ENCODE measurements at places on chromosomes 5 and 9.
A peak's percentile ranks its signal among the peaks of the same experiment; 100 is the strongest.

GRCh38 chr5:124034963-124035362 lies 523.0 kb downstream of the CSNK1G3 start:
- no peaks in the 10 kb centered on the region for H3K27me3 ChIP-seq
- no peak overlapping the region for H3K27ac ChIP-seq
- no peak overlapping the region for H3K4me3 ChIP-seq

- H3K4me1 ChIP-seq, result peaks cover 13% of the 10 kb centered on the region
These were observed 11.6 kb downstream of the UBLCP1 start for GRCh38 chr5:159274676-159275075.

DNA sequence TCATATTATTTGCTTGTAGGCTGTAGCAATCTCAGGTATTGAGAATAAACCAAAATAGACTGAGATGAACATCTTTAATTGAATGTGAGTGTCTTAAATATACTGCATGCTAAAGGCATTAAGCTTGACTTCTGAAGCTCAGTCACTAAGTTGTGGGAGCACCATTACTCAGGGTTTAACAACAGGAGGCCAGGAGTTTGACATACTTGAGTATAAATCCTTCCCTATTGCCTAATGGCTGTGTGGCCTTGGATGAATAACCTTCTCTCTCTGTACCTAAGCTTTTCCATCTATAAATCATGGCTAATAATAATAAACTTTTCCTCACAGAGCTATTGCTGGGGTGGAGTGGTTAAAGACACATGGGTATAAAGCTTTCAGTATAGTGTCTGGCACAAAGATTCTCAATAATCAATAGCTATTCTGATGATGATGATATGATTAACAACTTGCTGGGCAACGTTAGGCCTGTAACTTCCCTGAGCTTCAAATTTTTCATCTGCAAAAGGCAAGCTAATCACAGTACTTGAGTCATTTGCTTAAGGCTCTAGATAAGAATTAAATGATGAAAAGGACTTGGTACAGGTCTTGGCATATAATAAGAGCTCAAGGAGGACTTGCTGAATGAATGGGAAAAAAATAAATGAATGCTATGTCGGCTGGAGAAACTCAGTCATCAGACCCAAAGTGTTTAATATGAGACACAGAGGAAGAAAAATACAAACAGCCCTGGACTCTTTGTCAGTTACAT lies 174.0 kb upstream of the IL12B start:
- H3K27ac ChIP-seq, result no peak overlapping the region
- H3K36me3 ChIP-seq, result no peaks in the 10 kb centered on the region
- no peaks in the 10 kb centered on the region for H3K4me1 ChIP-seq
- peaks cover 14% of the 10 kb centered on the region for H3K27me3 ChIP-seq
- DNase-seq, result no peak
- no peak overlapping the region for H3K4me3 ChIP-seq

DNA sequence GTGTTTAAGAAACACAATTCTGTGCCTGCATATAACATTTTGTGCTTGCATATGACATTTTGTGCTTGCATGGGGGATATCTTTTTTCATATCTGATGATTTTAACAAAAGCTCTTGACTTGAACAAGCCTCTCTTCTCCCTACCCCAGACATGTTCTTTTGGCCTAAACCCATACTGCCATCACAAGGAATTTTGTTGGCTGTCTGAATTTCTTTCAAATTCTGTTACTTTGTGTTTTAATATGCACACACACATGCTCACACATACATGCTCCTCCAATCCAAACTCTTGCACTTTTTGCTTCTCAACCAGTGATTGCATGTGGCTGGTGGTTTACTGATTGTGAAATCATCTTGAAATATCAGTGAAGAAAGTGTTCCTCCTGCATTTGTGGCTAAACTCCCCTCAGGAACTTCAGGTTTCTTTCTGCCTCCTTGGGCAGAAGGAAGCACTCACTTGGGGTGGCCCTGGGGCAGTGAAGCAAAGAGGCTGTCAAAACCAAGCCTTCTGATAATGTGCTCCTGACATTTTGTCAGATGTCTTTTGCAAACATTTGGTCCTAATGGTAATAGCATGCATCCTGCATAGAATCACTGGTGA lies 377.2 kb upstream of the KLF4 start:
- DNase-seq, result no peak
- H3K36me3 ChIP-seq, result no peaks in the 10 kb centered on the region
- H3K4me1 ChIP-seq, result no peaks in the 10 kb centered on the region
- no peak overlapping the region for H3K27ac ChIP-seq

DNA sequence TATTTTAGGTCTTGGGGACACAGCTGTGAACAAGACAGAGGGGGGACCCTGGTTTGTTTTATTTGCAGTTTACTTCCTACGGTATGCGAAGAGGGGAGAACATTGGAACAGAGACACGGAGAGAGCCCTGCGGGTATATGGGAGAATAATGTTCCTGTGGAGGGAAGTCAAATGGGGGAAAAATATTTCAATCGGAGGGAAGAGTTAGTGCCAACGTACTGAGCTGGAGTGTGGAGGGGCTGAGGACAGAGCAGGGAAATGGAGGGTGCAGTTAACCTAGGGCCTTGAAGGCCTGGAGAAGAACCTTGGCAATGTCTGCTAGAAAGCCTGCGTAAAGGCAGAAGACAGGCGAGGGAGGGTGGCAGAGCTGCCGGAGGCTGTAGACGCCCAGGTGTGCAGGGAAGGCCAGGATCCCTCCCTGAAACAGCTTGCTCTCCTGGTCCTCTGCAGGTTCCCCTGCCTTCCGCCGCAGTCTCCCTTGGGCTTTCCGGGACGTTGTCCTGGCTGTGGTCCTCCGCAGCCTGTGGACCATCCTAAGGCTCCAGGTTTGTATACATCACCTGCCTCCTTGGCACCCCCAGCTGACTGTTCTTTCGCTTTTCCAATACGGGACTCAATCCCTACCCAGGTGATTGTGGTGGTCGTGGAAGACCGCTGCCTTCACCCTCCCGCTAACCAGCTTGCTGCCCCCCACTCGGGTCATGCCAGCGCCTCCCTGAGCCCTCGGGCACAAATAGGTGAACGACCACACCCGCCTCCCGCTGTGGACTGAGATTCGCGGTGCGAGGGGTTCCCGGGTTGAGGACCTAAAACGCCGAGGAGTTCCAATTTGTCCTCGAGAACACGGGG lies 1.9 kb upstream of the RACK1 start:
- peaks cover 51% of the 10 kb centered on the region for H3K36me3 ChIP-seq
- H3K4me3 ChIP-seq, result peak overlapping the region; percentile 89
- peaks cover 59% of the 10 kb centered on the region for H3K4me1 ChIP-seq
- H3K27ac ChIP-seq, result peak overlapping the region; percentile 95
- no peak for DNase-seq

DNA sequence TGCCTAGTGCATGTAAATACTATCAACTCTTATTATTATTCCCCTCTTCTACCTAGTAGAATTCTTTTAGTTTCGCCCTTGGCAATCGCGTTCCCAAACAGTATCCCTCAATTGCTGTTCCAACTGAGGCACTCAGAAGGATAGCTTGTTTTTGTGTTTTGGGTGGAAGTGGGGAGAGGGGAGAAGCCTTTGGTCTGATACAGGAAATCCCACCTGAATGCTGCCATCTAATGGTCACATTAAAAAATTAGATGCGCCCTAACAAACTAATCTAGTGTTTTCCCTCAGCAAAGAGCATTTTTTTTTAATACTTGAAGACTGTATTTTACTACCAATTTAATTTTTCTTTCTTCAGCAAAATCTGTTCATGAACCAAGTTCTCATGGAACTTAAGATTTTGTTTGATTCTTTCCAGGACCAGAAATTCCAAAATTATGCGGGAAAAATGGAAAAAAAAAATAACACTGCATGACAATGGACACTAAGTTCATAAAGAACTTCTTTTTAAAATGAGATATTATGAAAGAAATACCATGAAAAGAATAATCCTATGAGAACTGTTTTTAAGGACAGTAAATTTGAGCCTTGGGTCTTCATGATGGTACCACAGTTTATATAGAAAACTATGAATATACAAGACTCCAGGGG lies 22.2 kb upstream of the GLDC start:
- H3K4me1 ChIP-seq, result no peaks in the 10 kb centered on the region
- H3K4me3 ChIP-seq, result no peak overlapping the region
- DNase-seq, result no peak
- no peak overlapping the region for H3K27ac ChIP-seq
- no peaks in the 10 kb centered on the region for H3K27me3 ChIP-seq

DNA sequence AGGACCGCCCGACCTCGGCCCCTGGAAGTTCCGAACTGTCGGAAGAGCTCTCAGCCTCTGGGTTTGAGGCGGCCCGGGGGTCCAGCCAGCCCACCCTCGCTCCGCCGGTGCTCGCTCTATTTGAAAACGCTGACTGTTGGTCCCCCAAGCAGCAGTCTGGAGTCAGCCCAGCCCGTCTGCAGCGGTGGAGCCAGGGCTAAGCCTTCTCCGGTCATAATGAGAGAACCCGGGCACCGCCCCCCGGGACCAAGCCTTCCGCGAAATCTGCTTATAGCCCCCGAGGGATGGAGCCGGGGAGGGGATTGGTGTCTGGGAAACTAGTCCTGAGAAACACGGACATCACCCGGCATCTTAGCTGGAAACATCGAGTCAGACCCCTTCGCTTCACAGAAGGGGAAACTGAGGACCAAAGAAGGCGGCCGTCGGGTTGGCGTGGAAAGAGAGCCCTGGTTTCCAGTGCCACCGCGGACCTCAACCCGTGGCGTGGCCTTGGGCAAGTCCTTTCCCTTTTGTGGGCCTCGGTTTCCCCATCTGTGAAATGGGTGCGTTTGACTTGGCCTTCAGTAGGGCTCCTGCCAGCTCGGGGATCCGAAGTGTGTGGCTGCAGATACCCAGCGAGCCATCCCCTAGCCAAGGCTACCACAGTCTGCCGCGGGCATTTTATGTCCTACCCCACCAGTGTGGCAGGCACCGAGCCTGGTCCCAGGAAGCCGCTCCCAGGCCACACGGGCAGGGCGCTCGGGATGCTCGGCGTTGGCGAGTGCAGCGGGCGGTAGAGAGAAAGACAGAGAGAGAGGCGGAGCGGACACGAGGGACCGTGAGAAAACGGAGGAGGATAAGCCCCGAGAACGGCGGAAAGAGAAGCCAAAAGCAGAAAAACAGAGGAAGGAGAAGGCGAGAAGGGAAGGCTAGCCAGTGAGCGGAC lies 857 bp downstream of the ADAM19 start:
- peaks cover 56% of the 10 kb centered on the region for H3K4me1 ChIP-seq
- peak overlapping the region; percentile 99 for H3K4me3 ChIP-seq
- peaks cover 50% of the 10 kb centered on the region for H3K36me3 ChIP-seq

GRCh38 chr9:128321879-128322403 lies 306 bp downstream of the TRUB2 start:
- H3K27me3 ChIP-seq, result no peaks in the 10 kb centered on the region
- no peak for DNase-seq
- peak overlapping the region; percentile 90 for H3K4me3 ChIP-seq

DNA sequence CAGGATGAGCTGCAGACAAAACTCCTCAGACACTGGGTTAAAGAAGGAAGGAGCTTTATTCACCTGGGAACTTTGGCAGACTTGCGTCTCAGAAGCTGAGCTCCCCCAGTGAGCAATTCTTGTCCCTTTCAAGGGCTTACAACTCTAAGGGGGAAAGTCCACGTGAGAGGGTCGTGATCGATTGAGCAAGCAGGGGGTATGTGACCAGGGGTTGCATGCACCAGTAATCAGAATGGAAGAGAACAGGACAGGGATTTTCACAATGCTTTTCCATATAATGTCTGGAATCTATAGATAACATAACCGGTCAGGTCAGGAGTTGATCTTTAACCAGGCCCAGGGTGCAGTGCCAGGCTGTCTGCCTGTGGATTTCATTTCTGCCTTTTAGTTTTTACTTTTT lies 202.8 kb upstream of the MRPS30 start:
- H3K36me3 ChIP-seq, result no peaks in the 10 kb centered on the region
- no peaks in the 10 kb centered on the region for H3K27me3 ChIP-seq
- H3K4me3 ChIP-seq, result no peak overlapping the region
- H3K27ac ChIP-seq, result no peak overlapping the region

- no peak for DNase-seq
- no peak overlapping the region for H3K4me3 ChIP-seq
- H3K27ac ChIP-seq, result no peak overlapping the region
- peaks cover 12% of the 10 kb centered on the region for H3K27me3 ChIP-seq
- H3K36me3 ChIP-seq, result no peaks in the 10 kb centered on the region
These were observed 55.8 kb downstream of the PHAX start for GRCh38 chr5:126656401-126657007.

DNA sequence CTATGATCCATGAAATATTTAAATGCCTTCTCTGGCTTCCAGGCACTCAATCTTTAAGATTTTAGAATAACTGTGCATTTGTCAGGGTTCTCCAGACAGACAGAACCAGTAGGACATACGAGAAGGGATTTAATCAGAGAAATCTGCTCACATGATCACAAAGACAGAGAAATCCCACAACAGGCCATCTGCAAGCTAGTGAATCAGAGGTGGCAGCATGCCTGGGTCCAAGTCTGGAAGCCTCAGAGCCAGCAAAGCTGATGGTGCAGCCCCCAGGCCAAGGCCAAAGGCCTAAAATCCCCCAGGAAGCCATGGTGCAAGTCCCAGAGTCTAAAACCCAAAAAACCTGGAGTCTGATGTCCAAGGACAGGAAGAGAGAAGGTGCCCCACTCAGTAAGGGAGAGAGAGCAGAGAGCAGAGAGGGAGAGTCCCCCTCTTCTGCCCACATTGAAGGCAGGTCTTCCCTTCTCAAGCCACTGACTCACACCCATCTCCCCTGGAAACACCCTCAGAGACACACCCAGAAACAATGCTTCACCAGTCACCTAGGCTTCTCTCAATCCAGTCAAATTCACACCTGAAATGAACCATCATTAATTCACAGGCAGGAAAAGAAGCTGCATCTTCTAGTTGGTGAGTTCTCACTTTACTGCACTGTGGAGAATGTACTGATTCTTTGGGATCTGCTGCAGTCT lies 48.7 kb downstream of the CAMSAP1 start:
- H3K4me3 ChIP-seq, result no peak overlapping the region
- no peak for DNase-seq
- peaks cover 2% of the 10 kb centered on the region for H3K4me1 ChIP-seq
- peaks cover 7% of the 10 kb centered on the region for H3K36me3 ChIP-seq
- no peak overlapping the region for H3K27ac ChIP-seq

GRCh38 chr9:105455836-105456475 lies 8.1 kb downstream of the FSD1L start:
- H3K27me3 ChIP-seq, result peaks cover 9% of the 10 kb centered on the region
- DNase-seq, result no peak
- peaks cover 2% of the 10 kb centered on the region for H3K36me3 ChIP-seq
- peaks cover 2% of the 10 kb centered on the region for H3K4me1 ChIP-seq

DNA sequence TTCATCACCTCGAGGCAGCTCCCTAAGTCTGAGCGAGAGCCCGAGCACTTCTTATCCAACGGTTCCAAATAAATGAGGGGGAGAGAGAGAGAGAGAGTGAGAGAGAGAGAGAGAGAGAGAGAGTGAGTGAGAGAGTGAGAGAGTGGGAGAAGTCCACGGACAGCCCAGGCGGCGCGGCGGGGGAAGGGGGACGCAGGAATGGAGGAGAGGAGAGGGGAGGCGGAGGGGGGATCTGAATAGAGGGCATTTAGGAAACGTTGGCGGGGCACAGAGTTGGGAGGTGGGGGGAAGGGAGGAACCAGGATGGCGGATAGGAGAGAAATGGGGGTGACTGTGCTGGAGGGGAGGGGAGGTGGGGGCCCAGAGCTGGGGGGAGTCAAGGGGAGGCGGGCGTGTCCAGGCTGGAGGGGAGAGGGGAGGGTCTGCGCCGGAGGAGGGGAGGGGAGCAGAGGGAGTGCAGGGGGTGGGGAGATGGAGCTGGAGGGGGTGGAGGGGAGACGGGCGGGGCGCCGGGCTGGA lies 398 bp upstream of the BASP1 start:
- no peak overlapping the region for H3K27ac ChIP-seq
- H3K27me3 ChIP-seq, result peaks cover 43% of the 10 kb centered on the region
- DNase-seq, result no peak
- H3K4me3 ChIP-seq, result peak overlapping the region; percentile 58
- H3K36me3 ChIP-seq, result no peaks in the 10 kb centered on the region

- H3K36me3 ChIP-seq, result no peaks in the 10 kb centered on the region
- no peak within 1 kb of the TSS for H3K27ac ChIP-seq
- H3K27me3 ChIP-seq, result peaks cover 38% of the 10 kb centered on the region
- peak within 1 kb of the TSS; percentile 63 for H3K4me3 ChIP-seq
- DNase-seq, result peak; percentile 52
These were observed at the start of gene RXRA for GRCh38 chr9:134325813-134326723. Gene RXRA (plus strand): TSS chr9:134326455. CDS start chr9:134326632, 177 bp downstream.

Measured in T-helper 2 cell treated with Interferon-gamma antibody and Interleukin-4, amounts not matched to agents 5 μg/mL and 100 μg/mL, for 36 hours (primary cell).